ENCODE measurements at places on chromosomes 5 and 9.

GRCh38 chr9:11431490-11431889 is 818.7 kb upstream of the PTPRD start:
- DNase-seq: no peak

- DNase-seq: no peak
Observed at GRCh38 chr5:66757219-66757833, 161.1 kb downstream of the MAST4 start.

- DNase-seq: no peak
Observed at GRCh38 chr5:77960863-77961396, 184.8 kb upstream of the TBCA start.

GRCh38 chr9:105007143-105007542 is 79.2 kb upstream of the ABCA1 start:
- no peak for DNase-seq

DNA sequence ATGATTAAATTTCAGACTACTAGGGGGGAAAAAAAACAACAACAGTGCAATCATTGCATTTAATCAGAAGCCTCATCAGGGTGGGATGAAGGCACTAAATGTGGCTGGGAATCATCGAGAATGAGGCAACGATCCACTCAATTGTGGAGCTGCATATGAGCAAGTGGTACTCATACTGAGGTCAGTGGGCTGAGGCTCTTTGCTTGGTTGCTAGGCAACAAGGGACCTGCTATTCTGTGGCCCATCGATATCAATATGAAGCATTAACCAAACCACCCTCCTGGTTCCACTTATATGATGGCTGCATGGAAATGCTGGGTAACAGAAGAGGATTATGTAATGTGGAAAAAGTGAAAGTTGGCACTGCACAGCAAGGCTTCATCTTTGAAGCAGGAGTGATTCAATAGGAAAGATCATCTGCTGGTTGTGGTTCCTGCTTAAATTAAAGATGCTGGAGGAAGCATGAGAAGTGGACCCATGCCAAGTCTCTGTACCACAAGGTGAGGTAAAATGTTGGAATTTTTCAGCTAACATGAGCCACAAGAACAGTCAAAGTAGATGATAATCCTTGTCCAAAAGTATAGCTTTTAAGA is 159.8 kb upstream of the HMHB1 start:
- no peak for DNase-seq

DNA sequence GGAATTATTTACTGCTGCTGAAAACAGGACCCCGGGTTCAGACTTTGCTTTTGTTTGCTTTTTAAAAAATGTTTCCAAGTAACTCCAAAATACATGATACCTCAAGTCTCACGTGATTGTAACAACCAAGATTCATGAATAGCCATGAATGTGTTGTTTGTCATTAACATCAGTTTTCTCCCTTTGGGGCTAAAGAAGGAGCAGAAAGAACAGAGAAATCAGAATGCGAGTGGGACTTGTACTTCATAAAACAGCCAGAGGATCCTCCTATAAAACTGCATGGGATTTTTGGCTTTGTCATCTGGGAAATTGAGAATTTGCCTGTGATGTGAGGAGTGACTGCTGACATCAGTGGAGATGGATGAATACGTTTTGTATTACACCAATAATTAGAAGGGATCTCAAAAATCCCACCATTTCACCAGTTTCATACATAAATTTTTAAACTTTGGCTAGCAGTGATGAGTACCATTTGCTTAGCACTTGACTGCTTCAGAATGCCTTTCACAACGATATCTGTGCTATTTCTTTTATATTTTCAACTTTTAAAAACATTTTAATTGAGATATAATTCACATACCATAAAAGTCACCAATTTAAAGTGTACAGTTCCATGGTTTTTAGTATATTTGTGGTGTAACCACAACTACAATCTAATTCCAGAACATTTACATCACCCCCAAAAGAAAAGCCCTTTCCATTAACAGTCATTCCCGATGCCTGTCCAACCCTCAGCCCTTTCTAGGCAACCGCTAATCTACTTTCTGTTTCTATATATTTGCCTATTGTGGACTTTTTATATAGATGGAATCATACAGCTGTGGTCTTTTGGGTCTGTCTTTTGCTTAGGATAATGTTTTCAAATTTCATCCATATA is 126.9 kb upstream of the ANKRD55 start:
- no peak for DNase-seq

DNA sequence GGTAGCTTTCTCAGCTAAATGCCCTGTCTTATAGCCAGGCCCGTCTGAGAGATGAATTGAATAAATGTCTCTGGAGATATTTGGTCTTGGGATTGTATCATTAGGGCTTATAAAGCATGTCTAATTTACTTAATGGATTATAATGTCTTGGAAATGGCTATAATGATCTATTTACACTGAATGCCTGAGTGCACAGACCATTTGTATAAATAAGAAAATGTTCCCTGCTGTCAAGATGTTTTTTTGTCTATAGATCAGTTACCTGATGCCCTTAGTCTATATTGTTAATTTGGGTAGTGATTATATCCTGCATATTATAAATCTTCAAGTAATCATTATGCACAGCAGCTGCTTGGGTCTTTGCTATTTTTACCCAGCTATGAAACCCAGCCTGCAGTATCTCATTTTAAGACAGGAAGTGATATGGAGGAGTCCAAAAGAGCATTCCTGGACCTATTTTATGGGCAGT is 112.9 kb upstream of the ACTBL2 start:
- DNase-seq: no peak

DNA sequence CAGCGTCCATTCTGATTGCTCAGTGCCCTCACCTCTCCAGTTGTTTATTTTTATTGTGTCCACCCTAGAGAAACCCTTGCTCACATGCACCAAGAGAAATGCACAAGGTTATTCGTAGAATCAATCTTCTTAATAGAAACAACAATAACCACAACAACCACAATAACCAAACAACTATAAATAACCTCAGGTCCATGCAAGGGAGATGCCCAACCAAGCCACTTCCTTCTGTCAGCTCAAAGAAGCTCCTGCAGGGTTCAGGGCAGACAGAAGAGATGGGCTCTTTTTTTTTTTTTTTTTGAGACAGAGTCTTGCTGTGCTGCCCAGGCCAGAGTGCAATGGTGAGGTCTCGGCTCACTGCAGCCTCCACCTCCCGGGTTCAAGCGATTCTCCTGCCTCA is 14.9 kb upstream of the TCOF1 start:
- no peak for DNase-seq

DNA sequence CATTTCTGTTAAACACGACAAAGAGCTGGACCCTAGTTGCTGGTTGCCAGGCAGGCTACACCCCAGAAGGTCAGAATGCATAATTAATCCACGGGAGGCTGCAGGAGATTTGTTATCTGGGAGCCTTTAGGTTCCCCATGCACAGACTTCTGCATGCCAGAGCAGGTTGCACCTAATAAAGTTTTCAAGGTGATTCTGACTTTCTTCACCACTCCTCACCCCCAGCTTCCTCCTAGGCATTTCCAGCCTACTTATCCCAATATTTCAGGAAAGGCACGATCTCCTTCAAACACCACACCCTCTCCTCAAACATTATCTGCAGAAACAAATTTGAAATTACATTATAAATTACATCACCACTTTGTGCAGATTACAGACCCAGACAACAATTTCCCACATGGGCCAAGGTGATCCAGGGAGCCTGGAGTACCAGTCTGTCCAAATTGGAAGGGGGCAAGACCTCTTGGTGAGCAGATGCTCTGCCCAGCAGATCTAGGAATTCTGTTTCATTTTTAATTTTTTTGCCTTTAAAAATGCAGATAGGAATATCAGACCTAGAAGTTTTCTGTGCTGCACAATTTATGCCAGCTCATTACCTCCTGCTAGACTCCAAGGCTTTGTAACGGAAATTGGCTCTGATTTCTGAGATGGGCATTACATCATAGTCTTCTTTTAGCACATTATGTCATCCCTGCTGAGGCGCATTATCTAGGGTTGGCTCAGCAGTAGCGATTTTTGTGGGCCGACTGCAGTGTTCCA is 363.4 kb upstream of the SLC30A5 start:
- DNase-seq: no peak

DNA sequence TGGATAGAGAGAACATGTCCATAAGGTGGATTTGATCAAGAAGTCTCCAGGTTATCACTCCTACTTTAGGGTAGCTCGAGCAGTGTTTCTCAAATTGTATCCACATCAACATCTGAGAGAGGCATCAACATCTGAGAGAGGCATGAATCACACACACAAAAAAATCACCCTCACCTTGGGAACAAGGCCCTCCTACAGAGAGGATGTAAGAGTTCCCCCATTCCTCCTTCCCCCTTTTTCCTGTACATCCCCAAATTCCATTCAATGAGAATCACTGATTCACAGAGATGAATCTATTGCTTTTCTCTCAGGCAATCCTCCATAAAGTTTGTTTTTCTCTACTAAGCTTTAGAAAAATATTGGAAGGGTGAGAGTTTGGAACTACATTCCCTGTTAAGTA is 233.4 kb upstream of the CDH6 start:
- DNase-seq: no peak

- no peak for DNase-seq
Observed at GRCh38 chr9:114513055-114513958, 8.0 kb upstream of the WHRN start.

- DNase-seq: no peak
Observed at GRCh38 chr9:35827486-35827885, 1.0 kb downstream of the FAM221B start.

GRCh38 chr9:124263800-124264426 is 6.2 kb downstream of the NEK6 start:
- DNase-seq: no peak

DNA sequence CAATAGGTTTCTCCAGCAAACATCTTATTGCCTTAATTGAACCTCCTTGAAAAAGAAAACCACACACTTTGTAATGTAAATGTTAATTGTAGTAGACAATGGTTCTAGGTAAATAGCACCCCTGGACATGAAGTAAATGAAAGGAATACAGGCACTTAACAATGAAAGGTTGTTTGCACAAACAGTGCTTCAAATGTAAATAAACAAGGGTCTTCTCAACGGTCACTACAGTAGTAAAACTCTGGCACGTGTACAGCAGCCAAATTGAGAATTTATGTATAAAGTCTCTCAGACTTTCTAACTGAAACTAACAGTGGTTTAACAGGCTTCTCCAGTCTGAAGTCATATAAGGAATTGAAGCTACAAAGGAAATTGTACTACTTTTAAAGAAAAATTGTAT is 218.3 kb downstream of the MEF2C start:
- no peak for DNase-seq

DNA sequence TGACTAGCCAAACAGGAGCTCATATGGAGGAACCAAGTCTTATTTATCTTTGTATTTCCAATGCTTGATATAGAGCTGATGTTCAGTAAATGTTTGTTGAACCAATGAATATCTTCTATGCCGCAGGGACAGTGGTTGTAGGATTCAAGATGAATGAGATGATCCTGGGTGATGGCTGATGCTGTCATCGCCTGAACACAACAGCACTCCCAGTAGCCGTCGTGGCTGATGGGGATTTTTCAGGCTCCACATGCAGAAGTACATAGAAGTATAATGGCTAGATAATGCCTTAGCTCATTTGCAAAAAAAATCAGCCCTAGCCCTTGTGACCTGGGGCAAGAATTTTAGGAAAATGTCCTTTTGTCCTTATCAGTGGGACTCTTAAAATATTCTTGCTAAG is 69.0 kb upstream of the OR13F1 start:
- DNase-seq: no peak

GRCh38 chr5:14081791-14082190 is 61.4 kb upstream of the TRIO start:
- DNase-seq: no peak

DNA sequence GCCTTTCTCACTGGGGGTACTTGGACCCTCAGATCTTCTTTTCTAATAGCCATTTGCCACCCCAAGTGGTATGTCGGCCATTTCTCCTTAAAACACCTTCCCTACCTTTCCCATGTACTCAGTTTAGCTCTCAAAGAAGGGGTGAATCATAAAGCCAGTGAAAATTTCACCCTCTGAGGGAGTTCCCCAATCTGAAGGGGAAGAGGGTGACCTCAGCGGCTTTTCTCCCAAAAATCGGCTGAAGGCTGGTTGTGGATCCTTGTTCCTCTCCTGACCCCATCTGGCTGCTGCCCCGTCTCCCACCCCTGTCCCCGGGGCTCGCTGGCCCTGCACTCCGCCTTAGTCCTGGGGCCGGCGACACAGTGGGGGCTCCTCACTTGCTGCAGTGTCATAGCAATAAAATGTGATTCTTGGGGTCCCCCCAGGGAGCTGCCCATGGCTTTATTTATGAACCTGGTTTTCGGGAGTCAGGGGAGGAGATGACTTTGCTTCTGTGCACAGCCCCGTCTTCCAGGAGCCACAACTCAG is 17.3 kb upstream of the LTC4S start:
- no peak for DNase-seq

- DNase-seq: no peak
Observed at GRCh38 chr9:86764221-86764624, 183.1 kb downstream of the GAS1 start.

GRCh38 chr5:170337045-170337733 is 39.6 kb upstream of the LCP2 start:
- DNase-seq: no peak

DNA sequence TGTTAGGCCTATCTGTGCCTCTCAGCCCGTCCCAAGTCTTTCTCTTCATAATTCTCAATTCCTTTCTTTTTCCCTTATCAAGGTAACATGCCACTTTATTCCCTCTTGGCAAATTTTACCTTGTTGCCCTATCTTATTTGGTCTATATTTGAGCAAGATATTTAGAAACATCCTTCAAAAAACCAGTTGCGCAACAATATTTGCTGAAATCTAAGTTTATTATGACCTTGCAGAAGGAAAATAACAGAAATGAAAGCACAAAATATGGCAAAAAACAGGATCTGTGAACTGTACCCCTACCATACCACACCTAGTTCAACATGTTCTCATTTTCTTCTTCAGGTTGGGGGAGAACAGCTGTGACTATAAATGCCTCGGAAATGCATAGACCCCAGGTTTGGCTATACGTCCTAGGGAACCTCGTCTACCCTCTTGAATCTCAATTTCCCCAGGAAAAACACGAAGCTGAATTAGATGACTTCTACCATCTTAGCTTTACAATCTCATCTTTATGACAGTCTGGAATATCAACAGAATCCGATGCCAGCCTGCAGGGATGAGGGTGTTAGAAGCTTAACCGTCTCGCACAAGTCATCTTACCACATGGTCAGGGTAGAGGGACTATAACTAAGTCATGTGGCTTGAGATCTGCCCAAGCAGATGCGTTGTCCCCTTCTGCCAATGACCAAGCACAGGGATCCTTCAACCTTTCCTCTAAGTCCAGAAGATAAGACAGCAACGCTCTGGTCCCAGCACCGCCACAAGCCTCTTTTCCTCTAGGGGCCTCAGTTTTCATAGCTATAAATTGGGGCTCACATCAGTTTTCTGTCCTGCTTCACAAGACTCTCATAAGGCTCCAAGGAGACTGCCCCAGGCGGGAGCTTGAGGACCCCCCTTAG is 1.3 kb downstream of the LCP2 start:
- no peak for DNase-seq

- no peak for DNase-seq
Observed at GRCh38 chr5:77952636-77953212, 176.6 kb upstream of the TBCA start.

Measured in GM06990 (cell line).